ENCODE measurements at places on chromosomes 2 and 18.

DNA sequence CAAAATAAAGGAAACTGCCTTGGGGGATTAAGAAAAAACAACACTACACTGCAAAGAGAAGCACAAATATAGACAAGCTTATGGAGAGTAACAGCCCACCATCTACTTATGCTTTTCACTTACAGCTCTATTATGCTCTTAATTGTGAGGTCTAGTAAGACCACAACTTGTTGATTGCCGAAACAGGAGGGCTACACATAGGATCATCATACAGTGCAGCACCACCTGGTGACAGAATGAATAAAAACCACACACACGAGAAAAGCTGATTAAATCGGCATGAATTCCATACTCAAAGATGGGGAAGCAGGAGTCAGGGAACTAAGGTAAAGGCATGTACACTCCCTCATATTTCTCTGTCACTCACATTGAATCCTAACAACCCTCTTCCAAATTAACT is 259.2 kb downstream of the IKZF2 start:
- DNase-seq = no peak

DNA sequence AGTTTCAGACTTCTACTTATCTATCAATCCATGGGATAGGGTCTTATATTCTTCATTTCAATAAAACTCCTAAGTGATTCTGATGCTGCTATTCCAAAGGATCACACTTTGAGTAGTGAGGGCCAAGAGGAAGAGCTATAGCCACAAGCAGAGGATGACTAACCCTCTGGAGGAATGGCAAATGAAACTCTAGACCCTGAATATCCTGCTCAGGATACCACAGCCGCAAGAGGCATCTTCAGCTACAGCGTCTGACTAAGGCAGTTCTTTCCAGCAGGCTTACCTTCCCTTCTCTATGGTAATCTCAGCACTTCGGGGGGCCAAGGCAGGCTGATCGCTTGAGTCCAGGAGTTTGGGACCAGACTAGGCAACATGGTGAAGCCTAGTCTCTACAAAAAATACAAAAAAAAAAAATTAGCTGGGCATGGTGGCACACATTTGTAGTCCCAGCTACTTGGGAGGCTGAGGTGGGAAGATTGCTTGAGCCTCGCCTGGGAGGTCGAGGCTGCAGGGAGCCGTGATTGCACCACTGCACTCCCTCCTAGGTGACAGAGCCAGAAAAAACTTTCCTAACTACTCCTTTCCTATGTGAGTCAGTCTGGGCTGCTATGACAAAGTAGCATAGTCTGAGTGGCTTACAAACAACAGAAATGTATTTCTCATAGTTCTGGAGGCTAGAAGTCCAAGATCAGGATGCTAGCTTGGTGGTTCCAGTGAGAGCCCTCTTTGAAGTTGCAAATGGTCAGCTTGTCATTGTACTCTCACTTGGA is 371.9 kb downstream of the IRS1 start:
- DNase-seq = no peak

DNA sequence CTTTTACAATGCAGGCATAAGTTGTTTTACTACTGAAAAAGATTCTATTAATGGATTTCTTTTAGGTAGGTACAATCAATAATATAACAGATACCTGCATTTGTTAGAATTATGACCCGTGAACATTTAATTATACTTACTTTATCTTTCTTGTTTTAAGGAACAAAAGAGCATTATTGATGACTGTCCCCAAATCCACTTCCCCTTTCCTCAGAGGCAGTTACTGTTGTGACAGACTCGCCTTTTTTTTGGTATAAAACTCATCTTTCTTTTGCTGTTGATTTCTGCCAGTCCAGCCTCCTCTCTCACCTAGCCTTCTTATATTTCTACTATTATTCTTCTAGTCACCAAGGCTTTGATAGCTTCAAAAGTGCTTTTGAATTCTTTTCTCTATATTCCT is 12.1 kb downstream of the ACTR3 start:
- DNase-seq = no peak

DNA sequence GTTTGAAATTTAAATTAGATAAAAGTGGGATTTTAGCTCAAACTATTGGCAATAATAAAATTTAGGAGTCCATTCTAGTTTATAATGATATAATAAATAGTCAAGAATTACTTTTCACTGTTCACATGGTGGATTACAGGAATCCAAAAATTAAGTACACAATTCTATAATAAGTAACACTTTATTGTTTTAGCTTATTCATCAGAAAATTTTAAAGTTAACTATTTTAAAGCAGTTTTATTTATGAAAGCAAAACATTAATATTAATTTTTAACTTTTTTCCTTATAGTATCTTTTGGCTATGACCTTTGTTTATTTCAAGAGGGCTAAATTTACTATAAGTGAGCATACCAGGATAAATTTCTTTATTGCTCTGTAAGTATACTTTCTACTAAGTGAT is 11.4 kb downstream of the SPDYA start:
- no peak for DNase-seq

Measured in stimulated activated CD8-positive, alpha-beta memory T cell treated with anti-CD3 and anti-CD28 coated beads, Interleukin-4, amount 100 ng/mL, for 1 hour (primary cell).